ENCODE measurements at places on chromosomes 6 and 20.

DNA sequence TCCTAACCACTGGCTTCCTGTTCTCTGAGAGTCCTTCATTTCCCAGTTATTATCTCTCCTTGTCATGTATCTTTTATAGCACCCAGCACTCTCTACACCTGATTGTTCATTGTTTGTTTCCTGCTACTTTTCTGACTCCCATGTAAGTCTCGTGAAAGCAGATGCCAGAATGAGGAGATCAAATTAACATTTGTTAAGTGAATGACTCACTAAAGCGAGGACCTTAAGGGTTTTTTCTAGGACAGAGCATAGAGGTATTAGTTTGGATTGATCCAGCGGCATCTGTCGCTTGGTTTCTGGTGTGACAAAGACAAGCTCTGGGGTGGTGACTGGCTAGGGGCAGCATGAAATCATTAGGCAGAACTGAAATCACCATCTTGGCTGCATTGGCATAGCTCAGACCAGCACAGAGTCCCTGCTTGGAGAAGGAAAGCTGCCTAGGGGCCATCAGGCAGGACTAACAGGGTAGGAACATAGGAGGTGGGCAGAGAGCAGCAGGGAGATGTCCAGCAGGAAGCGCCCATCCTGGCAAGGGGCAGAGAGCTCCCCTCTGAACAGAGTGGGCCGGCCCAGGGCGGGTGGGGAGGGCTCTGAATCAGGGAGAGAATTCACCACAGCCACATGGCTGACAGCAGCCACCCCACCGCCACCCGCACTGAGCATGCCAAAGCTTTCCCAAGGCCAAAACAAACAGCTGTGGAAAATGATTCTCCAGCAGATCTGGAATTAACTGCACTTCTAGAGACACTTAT is 97.1 kb upstream of the CEP85L start:
- no peak for DNase-seq

DNA sequence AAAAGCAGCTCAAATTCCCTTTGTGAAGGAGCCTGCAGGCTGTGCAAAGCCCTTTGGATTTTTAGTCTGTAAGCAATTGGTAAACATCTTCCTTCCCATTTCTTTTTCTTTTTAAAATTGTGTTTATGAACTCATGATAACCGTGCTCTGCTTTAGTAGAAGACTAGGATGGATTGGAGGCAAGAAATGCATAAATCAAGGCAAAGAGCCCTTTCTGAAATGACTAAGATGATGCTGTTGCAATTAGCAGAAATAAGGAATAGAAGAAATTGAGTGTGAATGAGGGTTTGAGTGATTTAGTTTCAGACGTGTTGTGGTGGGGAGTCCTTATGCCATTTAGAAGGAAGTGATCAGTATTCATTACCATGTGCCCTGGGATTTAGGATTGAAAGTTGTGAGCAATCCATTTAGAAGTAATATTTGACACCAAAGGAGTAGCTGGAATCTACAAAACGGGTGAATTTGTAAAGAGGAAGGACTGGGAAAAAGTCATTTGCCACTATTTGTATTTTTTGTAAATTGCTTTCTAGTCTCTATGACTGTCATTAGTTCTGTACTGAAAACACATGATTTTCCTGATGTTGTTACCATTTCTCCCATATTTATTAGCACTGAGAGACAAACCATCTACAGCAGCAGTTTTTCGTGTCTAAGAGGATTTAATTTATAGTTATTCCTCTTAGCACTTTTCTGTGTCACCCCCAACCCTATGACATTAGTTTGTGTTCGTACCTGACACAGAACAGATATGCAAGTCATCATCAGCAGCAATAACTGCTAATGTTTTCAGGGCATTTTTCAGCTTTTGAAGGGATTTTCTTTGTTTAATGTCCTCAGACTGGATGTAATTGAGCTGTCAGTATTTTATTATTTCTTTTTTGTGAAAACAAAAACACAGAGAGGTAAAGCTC is 265.0 kb downstream of the UTRN start:
- DNase-seq, result no peak

GRCh38 chr6:73713426-73714147 is 17.6 kb downstream of the CD109 start:
- no peak for DNase-seq

- DNase-seq, result peak; percentile 42
Measured at GRCh38 chr6:116476002-116476678, 15.0 kb downstream of the CALHM6 start.
